NCI-H2081 (cell line): ENCODE measurements at places on chromosomes 16 and 17.

DNA sequence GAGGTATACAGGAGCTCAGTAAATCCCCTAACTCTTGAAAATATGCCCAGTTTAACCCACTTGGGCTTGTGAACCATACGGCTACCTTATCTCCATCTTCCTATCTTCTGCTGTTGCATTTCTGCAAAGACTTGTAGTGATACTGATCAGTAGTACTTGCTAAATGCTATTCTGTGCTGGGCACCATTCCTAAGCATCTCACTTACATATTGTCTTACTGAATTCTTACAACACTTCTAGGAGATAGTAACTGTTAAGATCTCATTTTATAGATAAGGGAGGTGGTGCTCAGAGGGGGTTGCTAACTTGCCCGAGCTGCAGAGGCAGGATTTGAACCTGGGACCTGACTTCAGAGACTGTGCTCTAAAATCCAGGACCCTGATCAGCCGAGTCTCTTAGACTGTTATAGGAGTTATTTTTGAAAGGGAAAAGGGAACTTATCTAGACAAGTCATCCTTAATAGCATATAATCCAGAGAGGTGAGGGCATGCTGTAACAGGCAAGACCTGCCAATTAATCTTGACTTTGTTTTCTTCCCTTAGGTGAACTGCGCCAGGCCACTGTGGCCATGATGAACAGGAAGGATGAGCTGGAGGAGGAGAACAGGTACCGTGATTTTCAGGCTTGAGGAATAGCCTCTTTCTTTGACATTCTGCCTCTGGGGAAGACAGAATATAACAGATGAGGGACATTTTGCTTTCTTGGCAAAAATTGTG is 149.7 kb downstream of the SNX29 start:
- no peak for DNase-seq

DNA sequence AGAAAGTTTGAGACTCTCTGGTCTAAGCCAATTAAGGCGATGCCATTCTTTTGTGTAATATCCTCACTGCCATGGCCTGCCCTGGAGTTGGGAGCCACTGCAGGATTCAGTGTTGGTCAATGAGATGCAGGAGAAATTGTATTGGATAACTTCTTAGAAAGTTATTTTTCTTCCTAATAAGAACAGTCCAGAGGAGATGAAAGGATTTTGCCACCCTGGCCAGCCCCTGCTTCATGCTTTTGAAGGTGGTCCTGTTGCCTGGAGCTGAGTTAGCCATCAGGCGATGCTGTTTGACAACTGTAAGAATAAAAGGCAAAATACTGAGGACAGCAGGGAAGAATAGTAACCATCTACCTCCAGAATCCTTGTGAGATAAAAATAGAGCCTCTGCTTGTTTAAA is 35.4 kb upstream of the CNTNAP4 start:
- DNase-seq: no peak

DNA sequence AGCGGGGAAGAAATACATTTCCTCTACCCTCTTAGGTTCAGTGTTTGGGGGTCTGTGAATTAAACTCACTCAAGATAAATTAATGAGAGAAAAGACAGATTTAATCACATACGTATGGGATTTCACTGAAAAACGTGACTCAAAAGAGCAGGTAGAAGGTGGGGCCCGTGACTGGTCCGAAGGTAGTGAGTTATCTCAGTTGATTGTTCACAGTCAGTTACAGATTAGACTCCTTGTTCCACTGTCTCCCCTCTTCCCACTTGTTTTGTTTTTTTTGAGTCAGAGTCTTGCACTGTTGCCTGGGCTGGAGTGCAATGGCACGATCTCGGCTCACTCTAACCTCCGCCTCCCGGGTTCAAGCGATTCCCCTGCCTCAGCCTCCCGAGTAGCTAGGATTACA is 301.2 kb downstream of the SEC14L1 start:
- DNase-seq: no peak

- DNase-seq: peak; percentile 24
These were observed 30.6 kb downstream of the CDRT15 start for GRCh38 chr17:14205992-14206461.

- DNase-seq: no peak
These were observed 41.1 kb downstream of the NDEL1 start for GRCh38 chr17:8476741-8477140.
